ENCODE measurements at places on chromosomes 3 and 15. TPM values are rescaled to one million over a fixed set of nuclear protein-coding genes. Genes with fewer than 3 reads are reported as not detected.

DNA sequence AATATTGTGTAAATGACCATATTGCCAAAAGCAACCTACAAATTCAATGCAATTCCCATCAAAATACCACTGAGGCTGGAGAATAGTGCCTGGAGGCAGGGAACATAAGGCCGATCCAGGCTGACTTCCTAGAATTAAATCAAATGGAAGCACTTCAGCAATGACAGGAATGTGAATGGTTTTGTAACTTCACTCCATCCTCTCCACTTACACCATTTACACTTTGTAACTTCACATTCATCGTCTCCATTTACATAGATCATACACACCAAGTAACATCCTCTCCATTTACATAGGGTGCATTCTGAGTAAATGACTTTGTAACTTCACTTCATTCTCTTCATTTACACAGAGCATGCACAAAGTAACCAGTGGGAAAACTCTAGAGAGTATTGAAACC is 11.6 kb downstream of the STRIT1 start:
- no peak for DNase-seq

Gene ALG1L2
- not detected for total RNA-seq

- no peak for DNase-seq
Measured at GRCh38 chr15:25910832-25911231, 47.7 kb upstream of the ATP10A start.

- DNase-seq: no peak
Measured at GRCh38 chr15:70171256-70171886, 73.7 kb upstream of the TLE3 start.

Data from vagina (tissue), 2 donors.